ENCODE measurements at places on chromosomes 5 and 9.

DNA sequence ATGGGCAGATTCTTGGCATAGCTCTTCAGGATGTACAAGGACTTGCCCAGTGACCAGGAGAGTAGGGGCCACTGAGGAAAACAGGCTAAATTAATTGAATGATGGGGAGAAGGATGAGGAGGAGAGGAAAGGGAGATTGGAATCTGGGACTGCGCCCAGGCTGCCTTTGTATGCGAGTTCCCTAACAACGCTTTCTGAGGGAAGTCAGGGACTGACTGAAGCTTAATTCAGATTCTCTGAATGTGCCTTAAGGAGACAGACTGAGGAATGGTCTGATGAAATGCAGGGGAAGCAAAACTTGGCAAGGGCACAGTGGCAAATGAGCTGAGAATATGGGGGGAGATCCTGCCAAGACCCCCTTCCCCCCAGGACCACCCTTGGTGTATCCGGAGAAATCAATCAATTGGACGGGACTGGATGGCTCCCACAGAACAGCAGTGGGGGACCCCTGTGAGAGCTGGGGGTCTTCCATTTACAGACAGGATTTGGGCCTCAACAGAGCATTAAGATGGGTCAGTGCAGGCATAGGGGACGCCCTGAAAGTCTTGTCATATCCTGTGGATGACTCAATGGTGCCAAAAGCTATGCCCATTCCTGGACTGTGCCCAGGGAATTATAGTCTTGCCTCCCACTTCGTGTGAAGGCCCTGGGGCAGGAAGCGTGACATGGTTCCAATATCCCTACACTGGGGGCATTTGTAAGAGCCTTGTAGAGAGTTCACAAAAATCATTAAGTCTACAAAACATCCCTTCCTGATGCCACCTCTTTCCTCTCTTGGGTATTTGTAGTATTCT is 215.5 kb upstream of the TNC start:
- no peak for DNase-seq

GRCh38 chr5:10289353-10289752 is 18.3 kb downstream of the CMBL start:
- DNase-seq, result peak; percentile 82

- DNase-seq, result no peak
Observed at GRCh38 chr9:120252248-120252647, 327.7 kb downstream of the CDK5RAP2 start.

DNA sequence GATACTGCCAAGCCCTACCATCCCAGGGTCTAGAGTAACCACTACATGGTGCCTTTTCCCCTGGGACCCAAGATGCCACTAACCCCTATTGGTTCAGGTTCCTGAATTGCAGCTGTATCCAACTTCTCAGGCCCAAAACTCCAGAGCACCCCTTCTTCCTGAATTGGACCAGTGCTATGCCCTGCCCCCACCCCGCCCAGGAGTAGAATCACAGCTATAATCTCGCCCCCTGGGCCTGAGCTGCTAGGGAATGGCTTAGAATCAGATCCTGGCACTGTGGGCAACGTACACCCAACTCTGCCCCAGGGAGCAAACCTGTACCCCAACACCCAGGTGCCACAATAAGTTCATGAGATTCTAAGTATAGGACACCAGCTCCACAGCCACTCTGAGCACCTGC is 206.3 kb downstream of the CACNA1B start:
- no peak for DNase-seq

DNA sequence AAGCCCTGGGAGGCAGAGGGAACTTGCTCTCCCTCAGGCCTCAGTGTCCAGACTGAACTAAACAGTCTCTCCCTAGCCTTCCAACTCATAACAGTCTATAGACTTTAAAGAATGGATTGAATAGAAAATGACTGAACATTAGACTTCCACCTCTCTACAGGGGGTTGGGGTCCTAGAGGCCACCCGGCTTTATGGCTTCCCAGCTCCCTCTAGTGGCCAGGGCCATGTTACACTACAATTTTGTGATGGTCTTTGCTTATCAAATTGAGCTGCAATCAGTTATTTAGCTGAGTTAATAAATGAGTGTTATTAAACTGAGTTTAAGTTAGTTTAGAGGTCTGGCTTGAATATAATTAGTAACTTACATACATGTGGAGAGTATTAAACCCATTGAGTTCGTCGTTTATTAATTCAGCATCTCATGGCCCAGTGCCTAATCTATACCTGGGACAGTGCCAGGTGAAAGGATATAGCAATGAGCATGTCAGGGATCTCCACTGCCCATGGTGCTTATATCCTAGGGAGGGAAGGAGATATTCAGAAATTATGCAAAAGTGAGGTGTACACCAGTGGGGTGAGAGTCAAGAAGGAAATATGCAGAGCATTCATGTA is 105.2 kb downstream of the SH3TC2 start:
- DNase-seq, result peak; percentile 32

Measured in NCI-H2029 treated with DMSO at 0.1 percent for 48 hours (cell line).